ENCODE measurements at places on chromosomes 1 and 21.
A peak's percentile ranks its signal among the peaks of the same experiment; 100 is the strongest.

- DNase-seq, result no peak
Measured at GRCh38 chr1:41272601-41273000, 30.5 kb upstream of the SCMH1 start.

DNA sequence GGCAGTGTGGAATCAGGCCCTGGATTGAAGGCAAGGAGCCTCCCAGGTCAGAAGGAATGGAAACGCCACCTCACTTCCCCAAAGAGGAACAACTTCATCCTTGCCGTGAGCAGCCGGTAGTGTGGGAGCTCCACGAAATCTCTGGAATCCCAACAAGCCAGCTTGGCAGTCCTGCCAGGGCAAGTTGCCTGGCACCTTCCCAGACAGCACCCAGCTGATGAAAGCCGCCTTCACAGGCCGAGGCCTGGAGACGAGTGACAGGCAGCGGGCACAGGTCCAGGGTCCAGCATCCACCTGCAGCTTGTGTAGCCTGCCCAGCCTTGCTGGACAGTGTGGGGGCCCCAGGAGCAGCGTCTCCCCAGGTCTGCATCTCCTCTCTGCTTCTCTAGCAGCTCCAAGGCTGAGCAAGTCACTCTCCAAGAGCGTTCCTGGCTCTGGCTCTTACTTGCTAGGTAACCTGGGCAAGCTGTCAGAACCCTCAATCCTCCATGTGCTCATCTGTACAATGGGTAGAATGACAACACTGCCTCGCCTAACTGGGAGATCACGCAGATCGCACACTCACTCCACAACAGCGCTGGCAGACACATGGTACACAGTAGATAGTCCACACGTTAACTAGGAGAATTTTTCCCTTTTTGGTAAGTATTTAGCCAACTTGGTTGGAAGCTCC lies 43.0 kb downstream of the ACOT7 start:
- DNase-seq, result no peak

DNA sequence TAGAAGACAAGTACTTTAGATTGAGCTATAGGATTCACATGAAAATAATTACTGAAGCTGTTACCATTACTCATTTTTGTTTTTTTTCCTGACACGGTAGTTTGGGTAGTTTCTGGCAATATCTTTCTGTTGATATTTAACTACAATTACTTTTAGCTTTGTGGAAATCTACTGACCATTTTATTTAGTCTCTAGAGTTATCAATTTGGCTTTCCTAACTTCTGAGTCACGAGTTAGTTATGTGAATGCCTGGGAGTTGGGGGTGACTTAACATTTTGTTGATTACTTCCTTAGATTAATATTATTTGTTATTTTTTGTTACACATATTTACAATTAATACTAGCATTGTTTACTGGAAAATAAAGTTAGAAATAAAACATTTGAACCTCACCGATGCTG lies 160.6 kb downstream of the HMCN1 start:
- no peak for DNase-seq

DNA sequence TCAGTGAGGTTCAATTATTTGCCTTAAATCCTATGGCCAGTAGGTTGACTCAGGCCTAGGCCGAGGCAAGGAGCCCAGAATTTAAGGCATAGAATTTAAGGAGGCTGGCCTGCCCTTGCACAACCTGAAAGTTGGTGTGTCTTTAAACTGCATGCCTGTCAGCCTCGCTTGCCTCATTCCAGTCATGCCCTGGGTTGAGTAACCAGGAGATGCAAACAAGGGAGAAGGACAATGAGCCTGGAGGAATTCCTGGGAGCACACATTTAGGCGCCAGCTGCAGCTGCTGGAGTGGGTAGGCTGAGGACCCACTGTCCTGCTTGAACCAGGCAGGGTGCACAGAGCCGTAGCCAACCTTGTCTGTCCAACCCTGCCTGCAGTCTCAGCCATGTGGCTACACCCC lies 11.7 kb downstream of the CD2 start:
- no peak for DNase-seq

DNA sequence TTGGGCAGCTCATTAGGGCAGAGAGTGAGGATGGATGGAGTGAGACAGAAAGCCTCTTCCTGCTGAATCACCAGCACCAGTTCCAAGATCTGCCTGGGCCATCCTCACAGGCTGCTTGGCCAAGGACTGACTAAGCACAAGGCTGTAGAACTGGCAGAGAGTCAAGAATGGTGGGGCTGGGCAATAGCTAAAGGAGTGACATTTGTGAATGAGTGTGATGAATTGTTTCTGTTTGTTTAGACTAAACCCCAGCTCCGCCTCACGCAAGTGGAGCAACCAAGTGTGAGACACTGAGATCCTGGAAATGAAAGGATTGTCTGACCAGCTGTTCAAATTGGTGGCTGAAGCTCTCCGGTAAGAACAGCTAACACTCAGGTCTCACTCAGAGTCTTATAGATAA lies 38.6 kb downstream of the BRINP2 start:
- no peak for DNase-seq

GRCh38 chr1:166176416-166176815 lies 9.6 kb upstream of the FAM78B start:
- no peak for DNase-seq

- DNase-seq, result peak; percentile 38
Measured at GRCh38 chr1:48222501-48223242, at the start of gene SLC5A9. Gene SLC5A9 (plus strand): TSS chr1:48222716. CDS start chr1:48222737, 21 bp downstream.

GRCh38 chr1:108028841-108029388 lies 63.9 kb upstream of the VAV3 start:
- DNase-seq, result no peak

DNA sequence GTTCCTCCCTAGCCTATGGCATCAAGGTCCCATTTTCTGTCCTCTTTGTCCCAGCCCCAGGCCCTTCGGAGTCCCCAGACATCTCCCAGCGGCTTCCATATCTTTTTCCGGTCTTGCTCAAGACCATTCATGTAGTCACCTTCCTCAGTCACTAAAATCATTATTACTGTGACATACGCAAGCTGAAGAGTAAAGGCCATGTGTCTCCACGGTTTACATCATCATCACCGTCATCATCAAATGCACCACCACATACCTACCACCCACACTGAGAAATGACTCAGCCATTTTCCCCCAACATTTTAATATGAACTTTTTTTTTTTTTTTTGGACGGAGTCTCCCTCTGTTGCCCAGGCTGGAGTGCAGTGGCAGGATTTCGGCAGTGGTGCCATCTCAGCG lies 43.4 kb downstream of the FHAD1 start:
- DNase-seq, result no peak

GRCh38 chr1:234546890-234547788 lies 62.8 kb downstream of the IRF2BP2 start:
- peak; percentile 56 for DNase-seq

- no peak for DNase-seq
Measured at GRCh38 chr1:159869607-159870006, 7.2 kb upstream of the VSIG8 start.

DNA sequence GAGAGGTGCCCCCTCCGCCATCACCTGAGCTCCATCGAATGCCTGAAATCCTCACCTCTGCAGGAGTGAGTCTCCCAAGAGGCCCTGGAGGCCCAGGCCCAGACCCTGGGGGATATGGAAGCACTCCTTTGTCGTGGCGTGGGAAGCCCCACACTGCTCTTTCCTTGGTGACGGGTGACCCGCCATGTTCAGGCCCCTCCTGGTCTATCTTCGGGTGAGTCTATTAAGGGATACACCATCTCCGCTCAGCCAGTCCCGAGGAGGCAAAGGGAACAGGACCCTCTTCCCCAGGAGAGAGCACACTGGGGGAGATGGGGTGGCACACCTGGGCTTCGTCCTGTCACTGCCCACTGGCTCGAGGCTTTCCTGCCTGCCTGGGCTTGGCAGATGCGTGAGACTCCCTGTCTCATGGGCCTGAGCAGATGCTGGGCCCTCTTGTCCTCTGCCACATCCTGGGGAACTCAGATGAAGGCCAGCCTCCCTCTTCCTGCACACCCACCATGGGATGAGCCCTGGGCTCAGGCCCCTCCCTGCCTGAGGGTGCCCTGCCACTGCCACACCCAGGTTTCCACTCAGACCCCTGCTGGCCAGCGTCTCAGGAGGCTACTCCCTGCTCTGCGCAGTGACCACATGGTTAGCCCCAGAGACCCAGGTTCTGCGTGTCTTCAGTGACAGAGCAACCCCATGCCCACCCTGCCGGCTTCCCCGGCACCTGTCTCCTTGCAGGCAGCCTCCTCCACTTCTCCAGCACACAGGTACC lies 3.8 kb upstream of the NPHP4 start:
- DNase-seq, result no peak

DNA sequence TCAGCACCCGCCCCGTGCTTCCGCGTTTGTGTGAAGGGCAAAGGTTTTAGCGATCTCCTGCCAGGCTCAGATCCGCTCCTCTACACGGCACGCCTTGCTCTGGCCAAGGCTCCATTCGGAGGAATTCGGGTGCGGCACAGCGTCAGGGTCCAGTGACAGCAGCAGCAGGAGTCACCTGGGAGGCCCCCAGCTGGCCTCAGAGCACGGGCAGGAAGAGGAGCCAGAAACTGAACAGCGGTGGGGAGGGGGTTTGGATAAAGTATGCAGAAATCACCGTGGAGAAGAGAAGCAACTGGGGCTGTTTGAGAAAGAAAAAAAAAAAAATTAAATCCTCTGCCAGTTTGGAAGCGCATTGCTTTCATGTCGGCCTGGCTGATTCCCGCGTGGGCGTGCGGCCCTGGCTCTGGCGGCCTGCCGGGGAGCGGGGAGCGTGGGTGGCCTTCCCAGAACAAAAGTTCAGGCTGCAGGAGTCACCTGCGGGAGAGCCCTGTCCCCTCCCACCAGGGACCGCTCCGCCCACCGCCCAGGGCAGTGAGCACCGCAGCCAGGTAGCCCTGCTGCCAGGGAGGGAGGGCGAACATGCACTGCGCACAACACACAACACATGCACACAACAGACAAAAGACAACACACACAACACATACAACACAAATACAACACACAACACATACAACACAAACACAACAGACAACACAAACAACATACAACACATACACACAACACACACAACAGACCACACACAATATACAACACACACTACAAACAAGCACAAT lies 107.6 kb downstream of the ETS2 start:
- peak; percentile 89 for DNase-seq

GRCh38 chr21:16194095-16194787 lies 464.5 kb downstream of the USP25 start:
- DNase-seq, result peak; percentile 78

- no peak for DNase-seq
Measured at GRCh38 chr1:225418059-225418458, 9.8 kb downstream of the LBR start.

GRCh38 chr1:218568962-218569550 lies 223.9 kb downstream of the TGFB2 start:
- no peak for DNase-seq

GRCh38 chr1:17636612-17637011 lies 97.1 kb downstream of the ARHGEF10L start:
- no peak for DNase-seq

GRCh38 chr21:34021726-34022125 lies 51.7 kb upstream of the MRPS6 start:
- DNase-seq, result no peak

GRCh38 chr1:10068605-10069294 lies 36.0 kb downstream of the UBE4B start:
- no peak for DNase-seq

- no peak for DNase-seq
Measured at GRCh38 chr1:198806861-198807260, 168.0 kb downstream of the PTPRC start.

DNA sequence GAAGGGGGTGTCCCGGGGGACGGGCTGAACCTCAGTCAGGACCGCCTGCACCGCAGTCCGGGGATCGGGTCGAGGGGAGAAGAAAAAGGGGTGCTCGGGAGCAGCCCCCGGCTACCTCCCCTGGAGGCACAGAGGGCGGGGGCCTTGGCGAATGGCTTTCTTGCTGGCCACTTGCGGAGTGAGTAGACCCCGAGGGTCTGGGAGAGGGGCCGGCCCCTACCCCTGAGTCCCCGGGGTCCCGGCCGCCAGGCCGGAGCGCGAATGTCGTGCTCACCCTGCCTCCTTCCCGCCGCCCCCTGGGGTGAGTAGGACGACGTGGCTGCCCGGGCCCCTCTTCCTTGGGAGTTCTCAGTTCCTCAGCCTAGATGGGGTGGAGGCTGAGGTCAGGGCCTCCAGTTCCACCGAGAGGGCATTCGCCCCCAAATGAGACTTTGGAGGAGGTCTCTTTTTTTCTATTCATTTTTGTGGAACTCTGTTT lies 113.0 kb downstream of the OSBPL9 start:
- no peak for DNase-seq

DNA sequence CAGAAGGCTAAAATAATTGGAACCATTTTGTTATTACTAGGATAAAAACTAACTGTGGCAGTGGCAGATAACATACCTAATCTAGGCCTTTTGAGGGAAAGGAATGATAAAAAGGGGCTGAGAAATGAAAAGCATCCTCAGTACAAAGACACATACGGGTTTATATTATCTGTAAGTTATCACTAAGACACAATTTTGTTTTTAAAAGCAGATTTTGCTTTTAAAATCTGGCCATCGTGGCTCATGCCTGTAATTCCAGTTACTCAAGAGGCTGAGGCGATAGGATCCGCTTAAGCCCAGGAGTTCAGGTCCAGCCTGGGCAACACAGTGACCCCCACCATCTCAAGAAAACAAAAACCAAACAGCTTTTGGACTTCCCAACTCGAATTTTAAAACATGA lies 24.8 kb upstream of the HP1BP3 start:
- DNase-seq, result no peak

DNA sequence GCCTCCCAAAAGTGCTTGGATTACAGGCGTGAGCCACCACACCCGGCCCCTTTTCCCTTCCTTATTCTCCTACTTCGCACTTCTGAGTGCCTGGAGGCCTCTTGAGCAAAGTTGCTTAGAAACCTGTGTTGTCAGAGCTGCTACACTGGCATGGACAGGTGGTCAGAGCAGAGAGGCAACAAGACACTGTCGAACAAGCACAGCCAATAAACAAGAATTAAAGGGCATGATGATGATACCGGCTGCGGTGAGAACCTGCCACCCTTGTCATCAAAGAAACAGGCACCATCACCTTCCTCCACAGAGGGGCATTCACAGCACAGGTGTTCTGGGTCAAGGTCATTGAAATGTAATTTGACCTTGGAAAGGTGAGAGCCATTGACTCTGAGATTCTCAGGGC lies 23.3 kb downstream of the STUM start:
- no peak for DNase-seq

- no peak for DNase-seq
Measured at GRCh38 chr1:3677484-3677883, 25.2 kb downstream of the TP73 start.

- no peak for DNase-seq
Measured at GRCh38 chr1:53134961-53135734, 7.3 kb downstream of the SLC1A7 start.

DNA sequence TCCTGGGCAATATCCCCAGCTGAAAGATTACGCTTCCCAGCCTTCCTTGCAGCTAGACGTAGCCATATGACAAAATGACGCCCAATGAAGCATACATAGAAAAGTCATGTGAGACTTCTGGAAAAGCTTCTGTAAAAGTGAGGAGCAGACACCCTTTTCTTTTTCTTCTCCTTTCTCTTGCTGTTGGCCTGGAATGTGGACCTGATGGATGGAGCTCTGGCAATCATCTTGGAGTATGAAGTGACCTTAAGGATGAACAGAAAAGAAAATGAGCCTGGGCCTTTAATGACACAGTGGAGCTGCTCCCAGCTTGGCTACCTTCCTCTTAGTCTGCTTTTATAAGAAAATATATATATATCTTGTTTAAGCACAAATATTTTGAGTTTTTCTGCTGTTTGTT lies 24.8 kb downstream of the BATF3 start:
- no peak for DNase-seq

- DNase-seq, result peak; percentile 40
Measured at GRCh38 chr1:117613249-117613968, 7.6 kb downstream of the TENT5C start.
